H7 (cell line): ENCODE measurements at places on chromosomes 3 and 15.

DNA sequence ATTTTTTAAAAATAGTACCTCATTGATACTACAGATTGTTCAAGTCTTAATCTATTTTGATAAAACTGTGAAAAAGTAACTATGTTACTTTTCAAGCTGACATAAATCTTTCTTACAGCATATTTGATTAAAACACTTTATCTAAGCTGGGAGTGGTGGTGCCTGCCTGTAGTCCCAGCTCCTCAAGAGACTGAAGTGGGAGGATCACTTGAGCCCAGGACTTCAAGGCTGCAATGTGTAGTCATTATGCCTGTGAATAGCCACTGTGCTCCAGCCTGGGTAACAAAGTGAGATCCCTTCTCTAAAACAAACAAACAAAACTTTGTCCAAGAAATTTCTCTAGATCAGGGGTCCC is 59.6 kb upstream of the NEDD4 start:
- DNase-seq: no peak

DNA sequence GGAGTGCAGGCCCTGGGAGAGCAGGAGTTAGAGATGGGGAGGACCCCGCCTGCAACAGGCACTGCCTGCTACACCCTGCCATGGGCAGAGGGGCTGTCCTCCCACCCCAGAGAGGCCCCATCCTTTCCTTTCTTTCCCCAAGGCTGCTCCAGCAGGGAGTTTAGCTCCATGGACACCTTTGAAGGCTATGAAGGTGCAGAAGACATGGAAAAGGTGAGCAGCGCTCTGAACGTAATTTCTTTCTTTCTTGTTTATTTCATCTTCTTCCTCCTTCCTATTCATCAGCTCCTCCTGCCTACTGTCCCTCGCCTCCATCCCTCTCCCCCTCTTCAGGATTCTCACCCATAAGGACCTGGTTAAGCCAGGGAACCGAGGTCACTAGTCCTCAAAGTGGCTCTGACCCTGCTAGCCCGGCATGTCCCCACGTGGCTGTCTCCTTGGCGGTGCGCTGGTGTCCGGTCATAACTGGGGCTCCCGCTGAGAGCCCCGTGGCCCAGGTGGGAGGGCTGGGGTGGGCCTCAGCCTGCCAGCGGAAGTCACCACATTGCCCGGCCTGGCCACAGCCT is 16.0 kb upstream of the ADIPOQ start:
- peak; percentile 70 for DNase-seq

- DNase-seq: no peak
These were observed 165.9 kb downstream of the STAC start for GRCh38 chr3:36546226-36546625.

DNA sequence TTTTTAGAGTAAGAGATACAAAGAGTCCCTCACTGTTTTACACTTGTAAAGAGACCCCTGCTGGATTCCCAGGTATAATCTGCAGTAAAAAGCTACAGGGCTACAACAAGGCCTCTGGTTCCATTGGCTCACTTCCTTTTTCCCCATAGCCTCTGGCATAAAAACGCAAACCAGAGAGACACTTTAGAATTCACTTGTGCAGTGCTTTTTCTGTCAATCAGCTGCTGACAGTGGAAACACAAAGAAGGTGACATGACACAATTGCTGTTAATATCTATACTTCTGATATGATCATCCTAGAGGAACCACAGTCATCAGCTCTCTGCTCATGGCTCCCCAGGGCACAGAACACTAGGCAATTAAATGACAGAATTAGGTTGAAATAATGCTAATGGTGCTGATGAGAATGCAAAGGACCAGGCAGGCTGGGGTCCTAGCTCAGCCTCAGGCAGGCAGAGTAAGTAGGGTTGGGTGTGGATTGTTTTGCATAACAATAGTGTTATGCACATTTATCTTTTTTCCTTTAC is 667.9 kb upstream of the CFAP20DC start:
- peak; percentile 29 for DNase-seq

DNA sequence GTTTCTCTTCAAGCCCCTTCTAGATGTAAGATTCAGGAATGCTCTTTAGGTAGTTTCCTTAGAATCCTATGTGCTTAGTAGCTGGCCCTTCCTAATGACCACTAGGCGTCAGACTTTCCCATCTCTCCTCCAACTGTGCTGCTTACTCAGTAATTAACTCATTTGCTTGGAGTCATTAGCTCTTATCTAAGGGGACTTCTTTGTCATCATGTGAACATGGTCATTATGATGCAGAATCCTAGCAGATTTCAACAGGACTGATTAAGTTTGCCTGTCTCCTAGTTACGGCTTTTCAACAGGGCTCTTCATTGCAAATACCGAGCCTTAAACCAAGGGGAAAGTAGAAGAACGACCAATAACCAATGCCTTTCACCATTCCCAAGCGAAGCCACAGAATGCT is 46.4 kb downstream of the GJD2 start:
- DNase-seq: peak; percentile 42

GRCh38 chr3:80676866-80677265 is 909.1 kb upstream of the ROBO1 start:
- DNase-seq: no peak

GRCh38 chr3:180135101-180135500 is 98.4 kb upstream of the PEX5L start:
- DNase-seq: no peak

DNA sequence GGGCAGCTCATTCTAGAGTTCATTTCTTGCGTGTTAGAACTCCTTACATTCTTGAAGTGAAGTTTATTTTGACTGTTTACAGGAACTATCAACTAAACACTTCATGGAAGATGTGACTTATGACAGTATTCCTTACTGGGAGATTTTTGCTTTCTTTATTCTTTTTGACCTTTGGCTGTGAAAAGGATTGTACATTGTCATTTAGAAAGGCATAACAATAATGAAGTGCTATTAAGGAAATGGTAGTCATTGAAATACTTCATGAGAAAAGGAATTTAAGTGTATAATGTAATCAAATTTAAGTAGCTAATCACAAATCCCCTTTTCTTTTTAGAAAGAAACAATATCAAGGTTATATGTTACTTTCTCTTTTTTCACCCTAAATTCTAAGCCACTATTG is 11.3 kb downstream of the P2RY14 start:
- no peak for DNase-seq

DNA sequence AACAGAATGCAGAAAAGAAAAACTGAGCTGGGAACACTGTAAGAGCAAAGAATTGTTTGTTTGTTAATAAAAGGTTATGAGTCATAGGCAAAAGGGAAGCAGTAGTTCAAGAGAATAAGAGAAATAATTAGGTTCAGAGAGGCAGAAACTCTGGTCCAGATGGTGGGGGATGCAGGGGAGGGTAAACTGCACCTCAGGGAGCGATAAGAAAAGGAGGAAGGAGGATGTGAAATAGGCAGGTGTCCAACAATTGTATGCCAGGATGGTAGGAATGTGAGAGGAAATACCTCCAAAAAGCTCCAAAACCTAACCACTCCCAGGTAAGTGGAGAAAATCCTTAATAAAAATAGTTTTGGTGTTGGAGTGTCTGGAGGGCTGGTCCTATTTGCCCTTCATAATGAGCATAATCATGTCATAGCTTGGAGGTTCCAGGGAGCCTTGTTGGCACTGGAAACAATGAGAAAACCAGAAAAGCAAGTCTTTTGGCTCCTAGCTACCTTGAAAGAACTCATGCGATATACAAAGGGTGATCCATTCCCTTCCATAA is 405.4 kb upstream of the TBL1XR1 start:
- DNase-seq: no peak

DNA sequence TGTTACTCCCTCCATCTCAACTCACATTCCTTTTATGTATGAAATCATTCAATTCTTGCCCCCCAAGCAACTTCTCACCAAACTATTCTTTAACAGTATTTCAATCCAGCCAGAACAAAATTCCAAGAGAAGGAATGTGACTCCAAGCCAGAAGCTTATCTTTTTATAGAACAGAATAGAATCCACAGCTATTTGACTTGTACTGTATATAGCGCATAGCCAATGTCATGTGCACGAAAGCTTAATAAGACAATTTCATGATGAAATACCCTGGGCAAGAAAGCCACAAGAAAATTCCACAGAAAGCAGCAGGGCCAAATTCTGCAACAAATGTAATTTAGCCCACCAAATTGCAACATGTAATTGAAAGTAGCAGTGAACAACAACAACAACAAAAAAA is 127.6 kb upstream of the UBE2E2 start:
- DNase-seq: no peak

- peak; percentile 73 for DNase-seq
These were observed 662 bp downstream of the TMEM108 start for GRCh38 chr3:133038731-133039375.

DNA sequence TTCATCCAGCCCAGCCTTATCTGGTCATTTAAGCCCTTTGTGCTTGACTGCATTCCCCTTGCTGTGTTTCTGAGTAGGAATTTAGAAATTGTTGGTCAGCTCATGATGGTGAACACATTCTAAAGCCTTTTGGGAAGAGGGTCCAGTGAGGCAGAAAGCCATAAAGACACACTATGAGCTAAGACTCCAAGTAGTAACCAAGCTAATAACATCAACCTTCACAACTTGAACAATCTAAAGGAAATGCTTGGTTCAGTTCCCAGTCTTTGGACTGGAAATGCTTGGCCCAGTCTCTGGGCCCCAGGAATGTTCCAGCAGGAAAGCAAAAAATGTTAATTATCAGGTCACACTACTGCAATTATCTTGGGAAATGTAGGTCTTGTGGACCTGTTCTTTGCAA is 7.7 kb downstream of the PLSCR1 start:
- no peak for DNase-seq

GRCh38 chr3:159629329-159630084 is 359.1 kb upstream of the IL12A start:
- no peak for DNase-seq

DNA sequence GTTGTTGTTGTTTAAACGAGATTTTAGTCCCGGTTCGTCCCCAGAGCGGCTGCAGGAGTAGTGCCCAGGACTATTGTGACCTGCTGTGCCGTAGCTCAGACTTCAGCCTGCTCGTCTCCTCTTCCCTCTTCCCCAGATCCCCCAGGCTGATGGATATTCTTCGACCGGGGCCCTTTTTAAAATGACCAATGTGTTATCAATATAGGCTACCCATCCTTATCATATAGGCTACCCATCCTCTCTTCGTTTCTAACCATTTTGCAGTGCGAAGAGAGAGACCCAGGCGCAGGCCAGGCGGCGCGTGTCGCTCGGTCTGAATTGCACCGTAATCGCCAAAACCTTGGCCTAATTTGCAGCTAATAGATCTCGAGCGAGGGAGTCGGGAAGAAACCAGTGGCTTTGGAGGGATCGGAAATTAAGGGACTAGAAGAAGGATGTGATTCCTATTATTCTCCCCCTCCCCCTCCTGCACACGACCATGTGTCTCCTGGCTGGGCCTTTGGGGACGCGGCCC is 23.0 kb downstream of the NR2F2 start:
- DNase-seq: no peak

DNA sequence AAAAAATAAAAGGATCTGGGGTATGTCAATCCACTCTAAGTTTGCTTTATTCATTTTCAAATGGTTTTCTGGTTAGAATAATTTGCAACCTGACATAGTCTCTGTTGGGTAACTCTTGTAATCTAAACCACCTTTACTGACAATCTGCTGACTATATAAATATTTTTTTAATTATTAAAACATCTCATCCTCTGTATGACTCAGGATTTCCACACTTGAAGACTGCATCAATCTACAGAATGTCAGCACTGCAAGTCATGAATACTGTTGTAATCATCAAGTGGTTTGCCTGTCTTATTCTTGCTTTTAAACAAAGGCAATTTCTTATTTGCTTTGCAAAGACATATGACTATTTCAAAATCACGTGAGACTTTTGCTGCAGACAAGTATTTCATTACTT is 42.1 kb downstream of the VGLL3 start:
- DNase-seq: no peak

GRCh38 chr3:185381320-185382058 is 18.6 kb downstream of the MAP3K13 start:
- no peak for DNase-seq

DNA sequence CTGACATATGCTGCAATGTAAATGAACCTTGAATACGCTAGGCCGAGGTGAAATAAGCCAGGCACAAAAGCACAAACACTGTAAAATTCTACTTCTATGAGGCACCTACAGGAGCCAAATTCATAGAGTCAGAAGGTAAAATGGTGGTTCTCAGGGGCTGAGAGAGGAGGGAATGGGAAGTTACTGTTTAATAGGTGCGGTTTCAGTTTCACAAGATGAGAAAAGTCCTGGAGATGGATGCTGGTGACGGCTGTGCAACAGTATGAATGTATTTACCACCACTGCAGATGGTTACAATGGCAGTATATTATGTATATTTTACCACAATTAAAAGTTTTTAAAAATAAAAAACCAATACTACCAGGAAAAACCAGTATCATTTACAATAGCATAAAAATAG is 4.0 kb downstream of the TNK2 start:
- no peak for DNase-seq

GRCh38 chr3:49717211-49717958 is 2.1 kb downstream of the AMIGO3 start:
- peak; percentile 28 for DNase-seq

GRCh38 chr3:38907426-38907825 is 91.4 kb upstream of the SCN10A start:
- DNase-seq: no peak

- DNase-seq: no peak
These were observed 38.3 kb downstream of the CCDC39 start for GRCh38 chr3:180640987-180641386.

DNA sequence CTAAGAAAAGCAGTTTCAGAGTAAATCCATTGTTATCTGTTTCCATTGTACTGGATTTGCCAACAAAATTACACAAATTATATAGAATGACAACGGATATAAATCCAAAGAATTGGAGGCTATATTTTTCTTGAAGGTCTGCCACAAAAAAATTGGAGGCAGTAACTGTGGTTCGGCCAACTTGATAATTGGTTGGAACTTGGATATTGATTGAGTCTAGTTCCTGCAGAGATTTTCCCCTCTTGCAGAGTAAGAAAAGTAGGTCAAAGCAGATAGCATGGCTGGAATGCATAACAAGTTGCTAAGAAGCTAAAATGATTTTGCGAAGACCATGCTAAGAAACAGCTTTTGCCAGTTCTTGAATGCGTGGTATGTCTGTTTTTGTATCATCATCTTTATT is 269.6 kb upstream of the CFAP20DC start:
- no peak for DNase-seq

- peak; percentile 41 for DNase-seq
These were observed 10.4 kb downstream of the TMEM44 start for GRCh38 chr3:194622621-194623340.

- DNase-seq: no peak
These were observed 29.8 kb downstream of the LARS2 start for GRCh38 chr3:45417930-45418847.

DNA sequence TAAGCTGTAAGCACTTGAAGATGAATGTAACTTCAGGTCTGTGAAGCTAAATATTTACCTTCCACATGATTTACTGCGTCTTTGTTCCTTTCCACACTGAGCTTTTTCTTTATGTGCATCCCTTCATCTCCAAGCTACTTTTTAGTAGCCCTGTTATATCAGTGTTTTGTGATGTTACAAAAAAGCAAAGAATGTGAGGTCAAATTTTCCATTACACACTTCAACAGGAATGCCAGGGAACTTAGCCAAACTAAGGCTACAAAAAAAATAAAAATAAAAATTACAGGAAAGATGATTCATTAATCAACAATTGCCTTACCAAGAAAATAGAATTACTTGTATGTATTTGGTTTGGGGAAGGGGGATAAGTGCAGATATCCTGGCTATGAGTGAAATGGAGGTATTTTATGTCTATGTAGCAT is 73.0 kb downstream of the FILIP1L start:
- no peak for DNase-seq

- peak; percentile 45 for DNase-seq
These were observed 48.0 kb upstream of the FSTL1 start for GRCh38 chr3:120498556-120499346.

- no peak for DNase-seq
These were observed 70.8 kb downstream of the ADAM10 start for GRCh38 chr15:58678683-58679082.
